A549 (cell line): ENCODE measurements at places on chromosomes 1 and 21. TPM values are rescaled to one million over a fixed set of nuclear protein-coding genes. Genes with fewer than 3 reads are reported as not detected.

DNA sequence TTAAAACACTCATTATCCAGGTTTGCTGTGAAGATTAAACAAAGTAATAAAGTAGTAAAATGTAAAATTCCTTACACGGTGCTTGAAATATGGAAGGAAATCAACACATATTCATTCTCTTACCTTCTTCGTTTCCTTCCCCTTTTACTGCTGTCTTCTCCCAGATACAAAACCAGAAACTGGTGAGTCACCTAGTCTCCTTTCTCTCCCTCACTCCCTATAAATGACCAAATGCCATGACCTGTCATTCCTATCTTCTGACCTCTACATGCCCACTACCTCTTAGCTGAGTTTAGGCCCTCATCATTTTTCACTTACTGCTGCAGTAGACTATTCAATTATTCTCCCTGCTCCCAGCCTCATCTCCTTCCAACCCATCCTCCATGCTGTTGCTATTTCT, 4.3 kb upstream of the NR1I3 start:
- DNase-seq = no peak

- no peak for DNase-seq
Measured at GRCh38 chr1:91427741-91428140, 23.1 kb upstream of the HFM1 start.

Gene DLGAP3
- polyA plus RNA-seq = 0.04 to 0.07 TPM (median 0.05 TPM) in 3 replicates

GRCh38 chr1:45117766-45118165, 88.6 kb downstream of the ZSWIM5 start:
- no peak for DNase-seq

GRCh38 chr1:163509114-163509513, 187.4 kb downstream of the NUF2 start:
- no peak for DNase-seq

Gene SLC9C2
- polyA plus RNA-seq = not detected in 3 replicates

Gene PLCH2
- 0.18 to 0.44 TPM (median 0.21 TPM) in 3 replicates for polyA plus RNA-seq

Gene AMPD1
- polyA plus RNA-seq = not detected in 3 replicates

DNA sequence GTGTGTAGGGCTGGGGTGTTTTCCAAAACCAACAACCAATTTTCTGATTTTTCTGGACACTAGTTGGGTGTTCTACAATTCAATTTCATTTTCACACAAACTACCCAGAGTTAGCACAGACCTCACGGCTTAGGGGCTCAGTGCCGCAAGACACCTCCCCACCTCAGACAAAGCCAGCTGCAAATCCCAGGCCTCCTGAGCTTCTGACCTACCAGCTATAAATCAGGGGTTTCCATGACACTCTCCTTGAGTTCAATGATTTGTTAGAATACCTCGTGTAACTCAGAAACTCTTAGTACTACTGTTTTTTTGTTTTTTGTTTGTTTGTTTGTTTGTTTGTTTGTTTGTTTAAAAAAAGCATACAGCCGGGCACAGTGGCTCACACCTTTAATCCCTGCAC, 28.7 kb upstream of the FAM89A start:
- DNase-seq = no peak

- DNase-seq = no peak
Measured at GRCh38 chr1:10621906-10622305, 147.2 kb downstream of the PEX14 start.

Gene CAPN8
- 0.20 to 0.51 TPM (median 0.39 TPM) in 3 replicates for polyA plus RNA-seq

DNA sequence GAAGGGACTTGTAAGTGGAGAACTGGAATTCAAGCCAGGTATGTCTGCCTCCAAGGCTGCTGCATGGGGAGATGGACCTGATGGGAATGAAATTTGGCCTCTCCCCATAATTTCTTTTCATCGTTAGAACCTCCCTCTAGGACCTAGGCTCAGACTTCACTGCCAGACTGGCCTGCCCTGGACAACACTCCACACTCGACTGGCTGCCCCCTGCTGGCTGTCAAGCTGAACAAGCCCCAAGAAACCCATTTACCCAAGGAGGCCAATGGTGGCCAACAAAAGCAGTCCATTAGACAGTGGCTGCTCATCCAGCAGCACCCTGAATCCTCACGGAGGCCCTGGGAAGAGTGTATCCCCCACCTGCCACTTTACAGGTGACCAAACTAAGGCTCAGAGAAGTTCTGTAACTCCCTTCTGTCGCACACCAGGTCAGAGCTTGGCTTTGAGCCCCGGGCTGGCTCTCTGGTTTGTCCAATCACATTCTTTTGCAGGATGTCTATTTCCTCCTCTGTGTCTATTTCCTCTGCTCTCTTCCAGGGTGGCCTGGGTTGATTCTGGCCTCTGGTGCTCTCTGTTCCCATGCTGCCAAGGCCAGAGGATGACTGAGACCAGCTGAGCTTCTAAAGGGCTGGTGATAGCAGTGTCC, 3.8 kb downstream of the RNF186 start:
- peak; percentile 49 for DNase-seq

Gene CACNA1S
- polyA plus RNA-seq = not detected in 3 replicates

Gene ATP1A4
- polyA plus RNA-seq = not detected in 3 replicates

DNA sequence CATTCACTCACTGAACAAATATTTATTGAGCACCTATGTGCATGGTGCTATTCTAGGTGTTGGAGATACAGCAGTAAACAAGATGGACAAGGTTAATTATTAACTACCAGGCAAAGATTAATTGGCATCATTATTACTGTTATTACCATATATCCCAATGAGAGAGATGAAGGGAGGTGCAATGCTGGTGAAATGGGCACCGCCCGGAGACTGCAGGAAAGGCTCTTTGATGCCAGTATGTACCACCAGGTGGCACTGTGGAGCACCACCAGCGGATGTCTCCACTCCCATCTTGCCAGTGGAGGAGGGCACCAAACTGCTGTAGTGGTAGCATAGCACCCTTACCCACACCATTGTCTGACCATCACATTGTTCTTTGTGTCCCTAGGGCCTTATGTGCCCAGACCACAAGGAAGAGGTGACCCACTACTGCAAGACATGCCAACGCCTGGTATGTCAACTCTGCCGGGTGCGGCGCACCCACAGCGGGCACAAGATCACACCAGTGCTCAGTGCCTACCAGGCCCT, 3.0 kb downstream of the TRIM46 start:
- peak; percentile 77 for DNase-seq

- no peak for DNase-seq
Measured at GRCh38 chr1:207941665-207942064, 30.7 kb upstream of the CD34 start.

DNA sequence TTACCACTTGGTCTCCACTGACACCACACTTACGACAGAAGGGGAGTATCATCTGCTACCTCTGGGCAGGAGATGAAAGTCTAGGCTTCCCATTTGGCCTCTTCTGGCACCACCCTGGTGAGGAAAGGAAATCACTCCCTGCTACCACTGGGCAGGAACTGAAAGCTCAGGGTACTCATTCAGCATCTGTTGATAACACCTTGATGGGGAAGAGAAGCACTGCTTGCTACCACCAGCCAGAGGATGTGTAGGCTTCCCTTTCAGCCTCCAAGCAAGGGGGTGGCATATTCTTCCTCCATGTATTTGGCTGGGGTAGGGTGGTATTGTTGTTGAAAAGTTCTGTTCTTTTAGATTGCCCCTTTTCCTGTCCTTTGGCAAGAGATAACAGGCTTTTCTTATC, 115.0 kb downstream of the ACBD6 start:
- DNase-seq = no peak

Gene OR14K1
- polyA plus RNA-seq = not detected in 3 replicates

Gene PCP4
- not detected in 3 replicates for polyA plus RNA-seq

- DNase-seq = no peak
Measured at GRCh38 chr1:56495538-56495937, 83.8 kb downstream of the PLPP3 start.

- no peak for DNase-seq
Measured at GRCh38 chr1:25679171-25679570, 62.6 kb downstream of the MAN1C1 start.

Gene GNL2
- polyA plus RNA-seq = 49.8 to 58.3 TPM (median 50.1 TPM) in 3 replicates

Gene PGLYRP4
- polyA plus RNA-seq = not detected in 3 replicates

Gene KCNJ10
- polyA plus RNA-seq = 0.05 to 0.09 TPM (median 0.05 TPM) in 3 replicates

- DNase-seq = no peak
Measured at GRCh38 chr1:232012773-232013386, 386.3 kb downstream of the DISC1 start.
